ENCODE measurements at places on chromosomes 4 and X.

DNA sequence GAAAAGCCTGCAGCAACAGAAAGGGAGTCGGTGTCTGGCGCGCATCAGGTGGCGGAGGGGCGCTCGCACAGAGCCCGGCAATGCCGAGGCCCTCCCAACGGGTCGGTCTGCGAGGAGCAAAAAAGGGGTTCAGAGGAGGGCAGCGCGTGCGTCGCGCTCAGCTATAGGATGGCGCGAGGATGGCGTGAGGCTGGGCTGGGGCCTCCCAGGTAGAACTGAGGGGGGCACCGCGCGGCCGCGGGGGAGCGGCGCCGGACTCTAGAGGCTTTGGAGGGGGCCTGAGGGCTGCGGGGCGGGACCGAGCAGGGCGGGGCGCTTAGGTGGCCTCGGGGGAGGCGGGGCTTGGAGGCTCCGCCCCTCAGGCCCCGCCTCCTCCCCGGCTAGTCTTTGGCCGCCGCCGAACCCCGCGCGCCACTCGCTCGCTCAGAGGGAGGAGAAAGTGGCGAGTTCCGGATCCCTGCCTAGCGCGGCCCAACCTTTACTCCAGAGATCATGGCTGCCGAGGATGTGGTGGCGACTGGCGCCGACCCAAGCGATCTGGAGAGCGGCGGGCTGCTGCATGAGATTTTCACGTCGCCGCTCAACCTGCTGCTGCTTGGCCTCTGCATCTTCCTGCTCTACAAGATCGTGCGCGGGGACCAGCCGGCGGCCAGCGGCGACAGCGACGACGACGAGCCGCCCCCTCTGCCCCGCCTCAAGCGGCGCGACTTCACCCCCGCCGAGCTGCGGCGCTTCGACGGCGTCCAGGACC is at the start of gene PGRMC1:
PGRMC1 (plus strand) TSS at position 414 of the 751 bp plus-strand sequence; CDS start at position 493, 79 bp downstream.
- DNase-seq = peak; percentile 90

DNA sequence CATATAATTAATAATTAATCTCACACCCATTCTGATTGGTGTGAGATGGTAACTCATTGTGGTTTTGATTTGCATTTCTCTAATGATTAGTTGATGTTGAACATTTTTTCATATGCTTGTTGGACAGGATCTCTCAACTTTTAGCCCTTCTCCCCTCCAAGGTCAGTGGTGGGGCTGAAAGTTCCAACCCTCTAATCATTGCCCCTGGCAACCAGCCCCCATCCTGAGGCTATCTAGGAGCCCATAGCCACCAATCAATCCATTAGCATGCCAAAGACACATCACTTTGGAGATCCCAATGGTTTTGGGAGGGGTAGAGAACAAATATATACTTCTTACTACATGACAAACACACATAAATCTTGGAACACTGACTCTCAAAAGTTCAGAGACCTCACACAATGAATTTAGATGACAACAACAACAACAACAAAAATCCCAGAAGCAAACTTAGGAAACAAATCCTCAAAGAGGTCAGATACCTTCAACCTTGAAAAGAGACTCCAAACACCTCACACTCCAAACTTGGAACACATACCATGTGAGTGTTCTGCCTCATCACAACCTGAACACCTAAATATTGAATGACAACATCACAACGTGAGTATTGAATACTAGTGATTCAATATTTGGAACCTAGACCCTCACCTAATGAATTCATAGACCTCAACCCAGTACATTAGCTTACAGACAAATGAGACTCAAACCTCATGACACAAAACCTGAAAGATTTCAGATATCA is 19.0 kb upstream of the PAGE4 start:
- DNase-seq = no peak

- DNase-seq = no peak
Observed at GRCh38 chr4:105714932-105715331, 6.3 kb downstream of the GSTCD start.

GRCh38 chr4:147547314-147548056 is 66.6 kb downstream of the EDNRA start:
- no peak for DNase-seq

DNA sequence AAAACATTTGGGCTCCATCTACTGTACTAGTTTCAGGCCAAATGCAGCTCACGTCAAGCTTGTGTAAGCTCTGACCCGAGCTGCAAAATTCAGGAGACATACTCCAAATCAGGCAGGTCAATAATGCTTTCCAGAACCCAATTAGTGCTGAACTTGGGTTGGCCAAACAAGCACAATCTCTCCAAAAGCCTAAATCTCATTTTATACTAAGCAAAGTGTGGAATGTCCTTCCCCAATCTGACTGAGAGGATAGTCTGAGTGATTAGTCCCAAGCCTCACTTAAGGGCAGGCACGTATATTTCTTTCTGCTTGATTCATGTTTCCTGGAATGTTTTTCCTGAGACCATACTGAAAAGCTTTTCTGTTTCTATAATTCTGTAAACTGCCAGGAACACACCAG is 79.9 kb downstream of the NKX6-1 start:
- no peak for DNase-seq

DNA sequence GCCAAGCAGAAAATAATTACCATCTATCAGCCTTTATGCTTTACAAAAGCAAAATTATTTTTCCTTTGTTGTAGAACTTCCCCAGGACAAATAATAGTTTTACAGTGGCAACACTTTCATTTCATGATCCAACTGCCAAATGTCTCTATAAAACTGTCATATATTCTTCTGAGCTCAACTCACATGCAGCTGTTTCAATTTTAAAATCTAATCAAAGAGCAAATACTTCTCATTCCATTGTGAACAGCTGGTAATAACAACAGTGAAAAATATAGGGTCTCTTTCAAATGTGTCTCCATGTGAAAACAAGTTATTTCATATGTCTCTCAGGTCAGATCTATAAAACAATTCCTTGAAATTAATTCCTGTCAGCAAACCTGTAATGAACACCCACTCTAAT is 270.6 kb upstream of the SLC7A11 start:
- no peak for DNase-seq

DNA sequence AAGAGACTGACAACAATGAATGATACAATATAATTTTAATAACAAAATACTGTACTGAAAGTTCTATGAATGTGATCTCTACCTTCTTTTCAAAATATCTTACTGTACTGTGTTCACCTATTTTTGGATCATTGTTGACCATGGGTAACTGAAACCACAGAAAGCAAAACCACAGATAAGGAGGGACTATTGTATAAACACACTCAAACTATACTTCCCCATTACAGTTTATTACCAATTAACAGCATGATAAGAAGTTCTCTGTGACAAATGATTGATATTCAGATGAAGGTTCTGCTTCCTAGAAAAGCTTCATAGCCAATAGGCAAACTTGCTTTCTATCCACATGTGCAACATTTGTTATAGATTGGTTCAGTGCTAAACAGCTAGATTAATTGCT is 50.1 kb downstream of the GABRG1 start:
- no peak for DNase-seq

DNA sequence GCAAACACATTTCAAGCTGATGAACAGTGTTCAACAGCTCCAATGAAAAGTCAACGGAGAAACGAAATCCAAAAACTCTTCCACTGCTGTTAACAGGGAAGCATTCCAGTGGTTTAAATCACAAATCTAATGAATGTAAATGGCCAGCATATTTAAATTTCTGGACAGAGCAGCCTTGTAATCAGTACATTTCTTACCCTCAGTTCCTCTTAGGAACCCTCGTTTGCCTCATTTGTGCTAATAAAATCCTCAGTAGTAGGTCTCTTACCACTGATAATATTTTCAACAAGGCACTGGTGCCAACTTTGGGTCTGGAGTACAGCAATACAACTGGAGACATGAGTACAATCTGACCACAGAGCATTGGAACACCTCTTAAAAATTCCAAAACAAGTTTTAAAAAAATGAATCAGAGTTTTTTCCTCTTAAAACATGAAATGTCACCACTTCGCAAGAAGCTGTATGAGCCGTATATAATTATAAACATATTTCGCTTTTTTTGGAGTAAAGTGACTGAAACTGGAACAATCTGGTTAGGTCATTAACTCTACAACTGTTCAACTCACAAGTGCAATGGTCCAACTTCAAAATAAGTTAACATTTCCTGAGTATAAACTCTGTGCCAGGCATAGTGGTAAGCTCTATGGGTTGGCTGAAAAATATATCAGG is 211.2 kb downstream of the CPEB2 start:
- DNase-seq = no peak

GRCh38 chr4:101334963-101335572 is 12.3 kb downstream of the PPP3CA start:
- DNase-seq = no peak

DNA sequence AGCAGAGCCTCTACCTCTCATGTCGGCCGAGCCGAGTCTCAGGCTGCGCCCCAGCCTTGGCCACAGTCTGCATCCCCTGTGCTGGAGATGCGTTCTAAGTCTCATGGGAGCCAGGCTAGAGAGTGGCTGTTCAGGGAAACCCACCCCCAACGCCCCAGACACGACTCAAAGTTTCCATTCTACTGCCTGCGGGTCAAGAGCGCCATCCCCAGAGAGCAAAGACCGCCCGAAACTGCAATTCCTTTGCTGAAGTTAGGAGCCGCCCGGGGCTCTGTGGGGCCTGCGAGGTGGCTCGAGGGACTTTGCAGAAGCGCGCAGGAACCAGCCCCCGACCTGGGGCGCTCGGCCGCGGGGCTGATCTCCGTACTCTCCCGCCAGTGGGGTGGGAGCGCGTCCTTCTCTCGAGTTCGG is 10.0 kb upstream of the ELF4 start:
- DNase-seq = peak; percentile 56

DNA sequence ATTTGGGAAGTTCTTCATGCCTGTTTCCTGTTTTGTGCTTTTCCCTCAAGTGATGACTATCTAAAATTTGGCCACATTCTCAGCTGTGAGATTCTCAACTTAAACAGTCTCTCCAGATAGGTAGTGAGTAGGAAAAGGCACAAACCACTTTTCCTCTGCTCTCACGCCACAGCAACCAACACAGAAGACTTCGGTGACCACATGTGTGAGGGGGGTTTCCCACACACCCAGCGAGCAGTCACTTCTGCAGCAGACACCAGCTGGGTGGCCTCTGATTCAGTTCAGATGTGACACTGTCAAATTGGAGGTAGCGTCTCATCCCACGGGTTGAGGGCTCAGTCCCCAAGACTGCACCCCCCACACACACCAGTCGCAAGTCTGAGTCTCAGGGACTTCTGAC is 25.1 kb upstream of the CLDN34 start:
- peak; percentile 58 for DNase-seq

DNA sequence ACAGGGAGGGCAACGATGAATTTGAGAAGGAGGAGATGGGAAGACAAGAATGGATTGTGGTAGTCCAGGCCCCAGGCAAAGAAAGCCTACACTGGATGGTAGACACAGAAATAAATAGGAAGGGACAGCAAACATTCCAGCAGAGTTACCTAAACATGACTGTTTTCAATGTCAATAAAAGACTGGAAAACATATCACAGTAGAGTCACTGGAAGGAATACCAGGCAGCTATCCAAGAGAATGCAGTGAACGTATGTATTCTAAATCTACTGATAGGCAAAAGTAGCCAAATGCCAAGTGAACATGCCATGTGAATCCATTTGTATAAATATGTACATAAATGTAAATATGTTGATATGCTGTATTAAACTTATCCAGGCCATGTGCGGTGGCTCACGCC is 183.0 kb downstream of the PALLD start:
- no peak for DNase-seq

DNA sequence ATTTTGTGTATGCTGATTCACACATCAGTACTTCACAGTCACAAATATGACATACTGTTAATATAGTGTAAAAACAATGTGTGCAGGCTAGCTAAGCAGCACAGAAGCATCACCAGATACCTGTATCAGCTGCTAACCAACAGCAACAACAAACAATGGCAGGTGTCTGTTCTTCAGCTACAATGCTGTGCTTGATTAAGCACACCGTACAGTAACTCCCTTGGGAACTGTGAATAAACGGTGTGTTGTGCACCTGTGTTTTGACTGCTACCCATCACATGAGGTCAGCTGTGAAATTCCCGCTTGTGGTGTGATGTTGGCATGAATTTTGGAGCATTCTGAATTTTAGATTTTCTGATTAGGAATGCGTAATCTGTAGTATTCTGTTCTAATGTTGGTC is 379.7 kb upstream of the FAT1 start:
- DNase-seq = no peak

GRCh38 chr4:158500054-158500453 is 21.6 kb upstream of the RXFP1 start:
- DNase-seq = no peak

GRCh38 chrX:79975605-79976004 is 38.9 kb upstream of the TBX22 start:
- no peak for DNase-seq

DNA sequence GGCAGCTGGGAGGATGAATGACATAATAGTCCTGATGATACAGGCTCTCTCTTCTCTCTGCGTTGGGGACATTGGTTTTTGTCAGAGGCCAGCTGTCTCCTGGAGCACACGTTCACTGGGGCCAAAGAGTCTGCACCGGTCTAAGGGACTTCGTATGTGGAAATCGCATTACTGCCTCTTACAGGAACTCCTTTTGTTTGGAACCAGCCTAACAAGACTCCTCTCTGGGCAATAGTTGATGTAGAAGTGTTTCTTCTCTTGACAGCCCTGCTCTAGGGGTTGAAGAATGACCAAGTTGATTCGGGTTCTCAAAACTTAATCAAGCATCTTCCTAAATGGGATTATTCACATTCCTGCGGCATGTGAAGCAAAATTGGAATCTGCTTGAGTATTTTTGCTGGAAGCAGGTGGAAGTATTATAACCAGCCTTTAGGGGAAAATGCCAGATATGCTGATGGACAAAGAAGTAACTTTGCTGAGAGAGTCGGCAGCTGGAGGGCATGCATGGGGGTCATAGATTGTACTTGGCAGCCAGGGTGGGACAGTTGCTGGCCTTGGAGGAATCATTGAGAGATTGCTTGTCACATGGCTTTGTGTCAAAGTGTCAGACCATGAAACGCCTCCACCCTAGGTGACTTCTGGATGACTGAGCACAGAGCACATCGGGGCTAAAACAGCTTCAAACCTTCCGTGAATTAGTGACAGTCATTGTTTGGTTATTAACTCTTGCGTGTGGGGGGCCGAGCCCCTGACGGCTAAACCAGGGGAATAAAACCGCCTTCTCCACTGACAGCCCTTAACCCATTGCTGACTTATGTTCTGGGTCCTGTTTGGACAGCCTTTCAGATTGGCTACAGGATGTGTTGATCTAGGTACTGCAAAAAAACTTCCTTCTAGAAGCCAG is 34.4 kb upstream of the SLC34A2 start:
- no peak for DNase-seq

GRCh38 chr4:93303440-93303839 is 525.1 kb upstream of the ATOH1 start:
- DNase-seq = no peak
